ENCODE measurements at places on chromosomes 7 and 10.

GRCh38 chr10:57482259-57482658 is 785.4 kb downstream of the IPMK start:
- DNase-seq = no peak

GRCh38 chr7:94618126-94618525 is 37.8 kb downstream of the SGCE start:
- DNase-seq = no peak

- DNase-seq = no peak
Measured at GRCh38 chr7:64947252-64948000, 43.4 kb downstream of the ZNF117 start.

DNA sequence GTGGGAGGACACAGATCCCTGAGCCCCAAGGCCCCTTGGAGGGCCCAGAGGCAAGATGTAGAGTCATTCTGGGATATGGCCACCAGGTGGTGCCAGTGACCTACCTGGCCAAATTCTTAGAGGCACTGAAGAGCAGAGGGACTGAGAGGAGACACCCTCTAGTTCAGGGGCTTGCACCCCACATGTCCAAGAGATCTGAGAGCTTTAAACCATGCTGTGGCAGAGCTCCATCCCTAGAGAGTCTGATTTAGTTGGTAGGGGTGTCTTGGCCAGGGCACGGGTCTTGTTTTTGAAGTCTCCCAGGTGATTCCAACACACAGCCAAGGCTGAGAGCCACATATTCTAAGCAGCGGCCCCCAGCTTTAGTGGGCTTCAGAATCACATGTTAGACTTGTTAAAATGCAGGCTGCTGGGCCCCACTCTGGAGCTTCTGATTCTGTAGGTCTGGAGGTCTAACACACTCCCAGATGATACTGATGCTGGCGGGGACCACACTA is 52.5 kb downstream of the PRF1 start:
- peak; percentile 58 for DNase-seq

- no peak for DNase-seq
Measured at GRCh38 chr7:19404912-19405329, 259.7 kb upstream of the FERD3L start.

- DNase-seq = no peak
Measured at GRCh38 chr7:4699841-4700240, 17.7 kb downstream of the FOXK1 start.

- no peak for DNase-seq
Measured at GRCh38 chr7:117809958-117810357, 63.3 kb downstream of the CTTNBP2 start.

DNA sequence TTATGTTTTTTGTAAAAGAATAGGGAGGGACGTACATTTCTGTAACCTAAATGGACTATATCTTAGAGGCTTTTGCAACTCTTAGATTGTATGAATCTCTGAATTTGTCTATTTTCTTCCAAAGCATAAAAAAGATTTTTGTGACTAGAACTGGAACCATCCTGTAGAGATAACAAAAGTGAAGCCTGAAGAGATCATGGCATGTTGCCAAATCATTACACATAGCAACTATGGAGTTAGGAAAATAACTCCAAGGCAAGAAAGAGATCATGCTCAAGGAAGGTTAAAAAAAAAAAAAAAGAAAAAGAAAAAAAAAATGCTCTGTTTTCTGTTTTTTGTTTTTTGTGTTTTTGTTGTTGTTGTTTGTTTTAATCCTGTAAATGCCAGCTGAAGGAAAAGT is 567.7 kb upstream of the ZWINT start:
- DNase-seq = no peak

DNA sequence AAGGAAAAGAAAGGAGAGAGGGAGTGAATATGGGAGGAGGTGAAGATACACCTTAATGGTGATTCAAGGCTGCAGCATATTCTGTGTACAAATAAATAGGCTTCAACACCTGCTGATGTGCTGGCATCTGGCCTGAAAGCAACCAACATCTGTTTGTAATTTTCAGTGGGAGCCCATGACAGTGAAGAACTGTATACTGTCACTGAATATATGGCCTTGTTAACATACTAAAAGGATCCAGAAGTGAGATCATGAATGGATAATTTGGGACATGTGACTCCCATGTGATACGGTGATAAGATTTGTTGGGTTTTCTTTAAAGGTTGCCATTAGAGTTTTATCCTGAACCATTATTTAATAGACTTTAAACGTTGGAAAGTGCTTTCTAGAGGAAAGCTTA is 459.3 kb downstream of the CNTNAP2 start:
- DNase-seq = no peak

- no peak for DNase-seq
Measured at GRCh38 chr10:14468023-14468441, 137.3 kb upstream of the FRMD4A start.

DNA sequence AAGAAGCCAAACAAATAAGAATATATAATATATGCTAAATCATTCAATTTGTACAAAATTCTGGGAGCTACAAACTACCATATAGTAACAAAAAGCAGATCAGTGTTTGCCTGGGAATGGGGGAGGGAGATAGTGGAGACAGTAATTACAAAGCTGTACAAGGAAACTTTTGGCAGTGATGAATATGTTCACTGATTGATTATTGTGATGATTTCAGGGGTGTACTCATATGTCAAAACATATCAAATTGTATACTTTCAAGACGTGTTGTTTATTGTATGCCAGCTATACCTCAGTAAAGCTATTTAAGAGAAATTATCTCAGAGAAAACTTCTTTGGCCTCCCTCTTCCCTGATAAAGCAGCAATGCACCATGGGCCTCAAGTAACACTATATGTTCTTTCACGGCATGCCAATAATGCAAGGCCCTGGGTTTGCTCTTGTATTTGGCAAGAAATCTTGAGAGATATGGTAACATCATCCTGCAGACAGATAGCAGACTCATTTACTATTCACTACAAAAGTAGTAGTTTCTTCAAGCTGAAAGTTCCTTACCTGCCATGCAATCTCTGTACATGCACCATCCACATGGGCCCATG is 133.5 kb downstream of the HBP1 start:
- DNase-seq = no peak

DNA sequence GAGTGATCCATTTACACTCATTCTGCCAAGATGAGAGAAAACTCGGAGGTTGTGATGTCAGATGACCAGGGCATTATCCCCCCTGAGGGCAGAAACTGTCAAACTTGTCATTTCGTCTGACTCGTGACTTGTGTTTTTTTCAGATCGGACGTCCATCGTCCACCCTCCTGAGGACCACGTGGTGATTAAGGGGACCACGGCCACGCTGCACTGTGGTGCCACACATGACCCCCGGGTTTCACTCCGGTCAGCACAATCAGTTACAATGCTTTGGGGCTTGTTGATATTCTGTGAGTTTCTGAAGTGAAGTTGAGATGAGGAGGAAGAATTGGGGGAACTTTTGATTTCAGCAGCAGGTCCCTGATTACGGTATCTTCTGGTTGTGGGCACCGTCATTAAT is 670.3 kb downstream of the SDK1 start:
- no peak for DNase-seq

DNA sequence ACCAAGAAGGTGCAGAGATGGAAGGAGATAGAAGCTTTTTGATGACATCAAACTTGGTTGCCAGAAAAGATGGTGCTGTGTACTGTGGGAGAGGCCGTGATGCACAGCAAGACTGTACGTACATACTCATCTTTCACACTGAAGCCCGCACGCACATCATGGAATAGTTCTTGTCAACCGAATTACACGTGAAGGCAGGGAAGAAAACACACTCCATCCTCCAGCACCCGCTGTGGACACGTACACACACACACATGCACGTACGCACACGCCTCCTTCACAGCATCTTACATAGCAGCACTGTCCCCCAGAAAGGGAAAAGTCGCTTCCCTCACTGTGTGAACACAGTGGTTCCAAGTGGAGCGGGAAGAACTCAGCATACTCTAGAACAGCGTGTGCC is 54.5 kb upstream of the DDC start:
- DNase-seq = no peak

GRCh38 chr7:49297958-49298357 is 373.6 kb downstream of the CDC14C start:
- no peak for DNase-seq

- no peak for DNase-seq
Measured at GRCh38 chr7:84624527-84624926, 429.9 kb upstream of the SEMA3A start.

- DNase-seq = no peak
Measured at GRCh38 chr10:78255214-78255613, 221.6 kb downstream of the RPS24 start.

DNA sequence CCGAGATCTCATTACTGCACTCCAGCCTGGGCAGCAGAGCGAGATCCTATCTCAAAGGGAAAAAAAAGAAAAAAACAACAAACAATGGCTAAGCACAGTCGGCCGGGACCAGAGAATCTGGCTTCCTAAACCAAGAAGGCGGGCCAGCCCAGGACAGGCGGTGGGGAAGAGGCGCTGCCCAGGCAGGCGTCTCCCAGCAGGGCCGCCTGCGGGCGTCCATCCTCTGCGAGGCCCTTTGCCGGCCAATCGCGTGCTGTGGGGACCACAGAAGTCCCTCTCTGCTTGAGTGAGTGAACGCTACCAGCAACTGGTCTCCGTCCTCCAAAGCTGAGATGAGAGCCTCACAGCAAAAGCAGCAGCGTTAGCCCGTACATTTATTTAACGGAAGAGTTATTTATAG is 14.7 kb upstream of the BMS1 start:
- DNase-seq = no peak

- DNase-seq = no peak
Measured at GRCh38 chr10:43958964-43959363, 310.3 kb upstream of the ZNF32 start.

GRCh38 chr10:124291001-124291701 is 127.6 kb downstream of the OAT start:
- DNase-seq = no peak
